Stimulated activated naive CD4-positive, alpha-beta T cell treated with Interleukin-2 at 50 U/mL for 16 hours (primary cell): ENCODE measurements at places on chromosomes 2 and 18.

- DNase-seq: no peak
Measured at GRCh38 chr2:170122883-170123547, 54.9 kb upstream of the MYO3B start.

- no peak for DNase-seq
Measured at GRCh38 chr2:240139011-240139441, 1.4 kb downstream of the OTOS start.

DNA sequence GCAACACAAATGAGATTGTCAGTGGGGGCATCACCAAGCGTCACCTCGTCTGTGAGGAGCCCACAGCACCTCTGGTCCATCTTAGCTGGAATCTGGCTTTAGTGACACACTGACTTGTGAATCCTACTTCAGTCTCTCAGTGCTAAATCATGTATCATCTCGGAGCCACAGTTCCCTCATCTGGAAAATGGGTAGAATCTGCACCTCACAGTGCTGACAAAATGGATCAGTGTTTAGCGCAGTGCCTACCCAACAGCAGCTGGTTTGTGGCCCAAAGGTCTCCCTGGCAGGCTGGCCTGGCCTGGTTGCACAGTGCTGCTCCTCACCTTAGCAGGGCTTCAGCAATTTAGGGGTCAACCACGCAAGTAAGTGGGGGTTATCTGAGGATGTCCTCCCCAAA is 10.0 kb downstream of the DBI start:
- no peak for DNase-seq

- no peak for DNase-seq
Measured at GRCh38 chr18:32730620-32731091, 42.2 kb downstream of the KLHL14 start.

DNA sequence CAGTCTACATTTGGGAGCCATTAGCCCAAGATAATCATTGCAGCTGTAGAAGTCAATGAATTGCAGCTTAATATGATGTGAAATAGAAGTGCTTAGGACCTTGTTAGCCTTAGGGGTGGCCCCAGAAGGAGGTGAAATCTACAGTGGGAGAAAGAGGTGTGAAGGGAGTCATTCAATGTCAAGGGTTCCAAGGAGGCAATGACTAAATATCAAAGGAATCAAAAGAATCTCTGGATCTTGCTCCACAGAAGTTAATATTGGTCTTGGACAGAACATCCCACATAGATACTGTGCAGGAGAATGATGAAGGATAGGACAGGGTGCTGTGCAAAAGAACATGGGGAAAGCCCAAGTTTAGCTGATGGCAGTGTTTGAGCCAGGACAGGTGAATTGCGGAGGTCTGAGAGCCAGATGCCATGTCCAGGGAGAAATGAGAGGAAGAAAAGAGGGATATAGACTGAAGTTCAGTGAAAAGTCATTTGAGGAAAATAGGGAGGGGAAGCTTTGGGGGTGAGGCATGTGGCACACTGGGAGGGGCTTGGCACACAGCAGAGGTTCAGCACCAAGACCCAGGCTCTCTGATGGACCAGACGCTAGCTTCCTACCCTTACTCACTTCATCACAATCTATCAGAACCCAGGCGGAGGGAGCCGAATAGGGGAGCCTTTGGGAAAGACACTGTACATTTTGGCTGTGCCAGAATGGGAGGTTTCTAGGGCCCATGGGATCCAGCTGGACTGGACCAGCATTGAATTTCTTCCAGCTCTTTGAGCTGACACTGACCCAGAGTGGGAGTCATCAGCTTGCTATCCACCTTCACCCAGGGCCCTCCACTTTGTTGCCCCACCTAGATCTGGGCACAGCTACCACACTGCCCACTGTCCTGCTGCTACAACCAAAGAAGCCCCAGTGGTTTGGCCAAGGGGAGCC is 2.2 kb downstream of the IL1F10 start:
- DNase-seq: no peak

DNA sequence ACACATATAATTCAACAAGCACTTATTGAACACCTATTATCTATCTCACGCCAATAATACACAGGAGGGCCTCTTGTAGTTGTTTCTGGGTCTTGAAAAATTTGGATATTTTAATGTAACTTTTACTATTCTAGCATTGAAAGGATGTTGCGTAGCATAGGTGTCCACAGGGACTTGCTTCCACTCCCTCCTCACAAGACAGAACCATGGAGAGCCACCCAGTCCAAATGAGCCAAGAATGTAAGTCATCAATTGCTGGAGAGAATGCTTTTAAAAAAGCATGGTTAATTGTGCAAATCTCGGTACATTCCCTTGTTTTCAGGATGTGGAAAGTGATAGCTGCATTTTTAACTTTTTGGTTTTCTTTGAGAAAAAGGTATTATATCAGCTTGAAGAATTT is 46.8 kb downstream of the DOCK10 start:
- DNase-seq: no peak

DNA sequence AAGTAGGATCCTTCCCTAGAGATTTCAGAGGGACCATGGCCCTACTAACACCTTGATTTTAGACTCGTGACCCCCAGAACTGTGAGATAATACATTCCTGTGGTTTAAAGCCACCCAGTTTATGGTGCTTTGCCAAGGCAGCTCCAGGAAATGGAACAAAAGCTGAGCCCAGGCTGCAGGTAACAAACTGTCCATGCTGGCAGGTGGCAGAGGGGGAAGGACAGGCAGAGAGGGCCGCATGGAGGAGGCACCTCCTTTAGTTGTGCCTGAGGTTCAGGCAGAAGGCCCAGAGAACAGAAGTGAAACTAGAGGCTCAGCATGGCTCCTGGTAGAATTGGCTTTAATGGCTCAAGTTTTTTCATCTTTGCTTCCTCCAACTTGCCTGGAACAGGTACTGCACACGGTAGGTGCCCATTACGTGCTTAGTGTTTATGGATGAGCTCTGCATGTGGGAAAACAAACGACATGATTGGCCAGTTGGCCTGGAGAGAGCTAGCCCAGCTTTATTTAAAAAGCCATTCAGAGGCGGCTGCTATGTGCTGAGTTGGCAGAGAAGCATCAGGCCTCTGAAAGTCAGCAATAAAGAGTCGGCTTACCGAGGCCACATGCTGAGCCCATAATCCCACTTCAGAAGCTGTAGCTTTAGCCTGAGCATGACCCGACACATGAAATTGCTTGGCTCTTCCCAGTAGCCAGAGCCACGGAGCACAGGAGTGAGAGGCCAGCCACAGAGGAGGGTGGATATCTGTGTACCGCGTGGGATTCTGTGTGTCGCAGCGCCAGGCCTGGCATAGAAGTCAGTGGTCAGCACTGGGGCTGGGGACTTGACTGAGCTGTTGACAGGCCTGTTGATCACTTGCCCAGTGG is 36.5 kb downstream of the HS1BP3 start:
- DNase-seq: no peak

DNA sequence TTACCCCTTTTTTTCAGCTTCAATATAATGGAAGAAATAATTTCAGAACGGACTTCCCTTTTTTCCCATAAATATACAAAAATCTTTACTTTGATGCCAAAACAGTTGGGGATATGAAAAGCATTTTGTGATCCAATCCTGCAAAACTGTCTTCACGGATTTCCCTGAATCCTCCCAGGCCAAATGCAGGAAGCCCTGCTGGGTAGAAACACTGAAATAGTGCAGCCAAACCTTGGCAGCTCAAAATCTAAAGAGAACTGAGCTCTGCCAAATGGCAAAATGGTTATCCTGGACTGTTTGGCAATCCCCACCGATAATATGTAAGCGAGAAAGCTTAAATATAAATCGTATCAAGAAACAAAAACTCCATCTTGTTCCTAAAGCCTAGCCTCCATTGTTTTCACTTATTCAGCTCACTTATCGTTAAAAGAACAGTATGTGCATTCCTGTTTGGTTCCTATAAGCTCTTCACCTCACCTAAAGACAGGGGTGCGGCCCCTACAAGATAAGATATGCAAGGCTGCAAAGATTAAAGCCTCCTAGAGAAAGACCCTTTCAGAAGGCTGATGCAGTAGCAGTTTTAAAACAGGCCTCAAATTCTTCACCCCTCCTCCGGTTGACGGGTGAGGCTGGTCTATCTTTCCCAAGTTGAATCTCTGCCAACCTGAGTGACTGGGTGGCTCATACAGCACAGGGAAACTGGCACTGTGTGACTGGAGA is 48.6 kb downstream of the LAMA1 start:
- DNase-seq: no peak

GRCh38 chr2:218839430-218839829 is 7.8 kb upstream of the PRKAG3 start:
- DNase-seq: no peak

- no peak for DNase-seq
Measured at GRCh38 chr18:68960355-68960754, 162.5 kb downstream of the CCDC102B start.

DNA sequence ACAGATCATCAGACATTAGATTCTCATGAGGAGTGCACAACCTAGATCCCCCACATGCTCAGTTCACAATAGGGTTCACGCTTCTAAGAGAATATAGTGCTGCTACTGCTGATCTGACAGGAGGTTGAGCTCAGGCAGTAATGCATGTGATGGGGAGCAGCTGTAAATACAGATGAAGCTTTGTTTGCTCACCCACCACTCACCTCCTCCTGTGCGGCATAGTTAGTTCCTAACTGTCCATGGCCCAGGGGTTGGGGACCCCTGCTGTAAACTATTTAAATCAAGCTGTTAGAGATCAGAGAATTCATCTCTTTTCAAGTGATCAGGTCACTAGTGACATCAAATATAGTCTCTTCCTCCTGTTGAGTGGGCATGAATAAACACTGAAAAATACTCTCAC is 88.8 kb upstream of the ACVR2A start:
- no peak for DNase-seq

DNA sequence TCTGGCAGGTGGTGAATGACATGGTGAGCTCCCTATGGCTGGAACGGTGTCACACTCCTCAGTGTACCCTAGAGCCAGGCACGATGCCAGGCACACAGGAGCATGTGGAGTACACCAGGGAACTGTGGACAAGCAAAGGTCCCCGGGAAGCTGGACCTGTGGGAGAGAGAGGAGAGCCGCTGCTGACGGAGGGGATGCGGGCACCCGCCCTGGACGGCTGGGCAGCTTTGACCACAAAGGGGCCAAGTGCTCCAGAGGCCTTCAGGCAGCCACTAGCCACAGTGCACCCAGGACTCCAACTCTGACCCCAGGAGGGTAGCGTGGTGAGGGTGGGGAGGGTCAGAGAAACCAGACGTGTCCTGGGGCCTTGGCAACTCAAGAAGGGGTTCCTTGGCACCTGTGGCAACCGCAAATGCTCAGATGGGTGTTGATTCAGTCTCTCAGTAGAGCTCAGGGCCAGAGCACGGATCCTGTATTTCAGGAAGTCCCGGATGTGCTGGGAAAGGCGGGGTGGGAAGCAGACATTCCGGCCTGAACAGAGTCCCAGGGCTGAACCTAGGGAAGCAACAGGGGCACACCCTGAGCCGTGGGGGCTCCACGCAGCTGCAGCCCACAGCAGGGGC is 2.3 kb upstream of the MAB21L4 start:
- DNase-seq: no peak

DNA sequence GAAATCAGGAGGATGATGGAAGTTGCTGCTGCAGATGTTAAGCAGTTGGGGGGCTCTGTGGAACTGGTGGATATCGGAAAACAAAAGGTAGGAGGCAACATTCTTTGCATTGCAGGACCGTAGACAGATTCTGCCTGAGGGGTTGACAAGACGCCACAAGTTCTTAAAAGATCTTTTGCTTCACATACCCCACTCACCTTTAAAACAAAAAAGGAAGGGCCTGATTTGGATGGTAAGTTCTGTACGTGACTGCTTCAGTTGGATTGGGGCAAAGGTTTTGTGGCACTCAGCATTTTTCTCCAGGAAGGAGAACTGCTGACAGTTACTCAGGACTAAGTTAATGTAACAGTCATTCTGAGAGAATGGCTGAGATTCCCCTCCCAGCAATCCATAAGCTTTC is 5.2 kb downstream of the CNDP2 start:
- no peak for DNase-seq

GRCh38 chr2:128632501-128632800 is 313.8 kb upstream of the HS6ST1 start:
- DNase-seq: no peak

DNA sequence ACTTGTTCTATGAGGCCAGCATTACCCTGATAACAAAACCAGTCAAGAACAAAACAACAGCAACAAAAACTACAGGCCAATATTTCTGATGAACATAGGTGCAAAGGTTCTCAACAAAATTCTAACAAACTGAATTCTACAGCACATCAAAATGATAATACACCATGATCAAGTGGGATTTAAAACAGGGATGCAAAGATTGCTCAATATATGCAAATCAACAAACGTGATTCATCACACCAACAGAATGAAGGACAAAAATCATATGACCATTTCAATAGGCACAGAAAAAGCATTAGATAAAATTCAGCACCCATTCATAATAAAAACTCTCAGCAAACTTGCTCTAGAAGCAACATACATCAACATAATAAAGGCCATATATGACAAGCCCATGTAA is 173.6 kb downstream of the CAMKMT start:
- DNase-seq: no peak

DNA sequence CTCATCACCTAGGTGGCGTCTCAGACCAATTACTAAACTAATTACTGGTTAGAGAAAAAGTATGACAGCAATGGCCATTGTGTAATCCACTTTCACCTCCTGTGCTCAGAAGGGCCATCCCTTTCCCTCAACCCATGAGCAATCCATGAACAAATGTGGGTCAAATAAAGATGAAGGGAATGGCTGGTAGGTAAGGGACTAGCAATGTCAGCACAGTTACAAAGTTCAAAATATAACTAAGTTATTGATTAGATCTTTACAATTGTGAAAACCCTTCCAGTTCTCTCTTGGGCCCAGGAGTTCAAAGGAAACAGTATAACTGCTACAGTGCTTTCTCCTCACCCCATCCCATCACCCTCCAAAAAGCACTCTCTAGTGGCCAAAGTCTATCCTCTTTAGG is 98.3 kb downstream of the DTNA start:
- no peak for DNase-seq

DNA sequence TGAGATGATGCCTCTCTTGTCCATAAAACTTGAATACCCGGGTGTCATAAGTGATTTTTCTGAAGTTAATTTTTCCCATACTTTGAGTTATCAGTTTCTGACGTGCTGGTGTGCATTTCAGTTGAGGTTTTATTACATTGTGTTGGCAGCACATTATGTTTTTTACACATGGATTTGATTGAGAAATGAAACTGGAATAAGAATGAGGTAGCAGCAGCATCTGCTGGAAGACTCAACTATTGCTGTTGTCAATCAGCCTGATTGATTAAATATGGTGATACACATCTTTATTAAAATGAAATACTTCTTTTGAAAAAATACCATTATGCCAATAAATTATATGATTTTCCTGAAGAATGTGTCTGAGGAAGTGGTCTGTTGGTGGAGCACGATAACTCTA is 60.5 kb downstream of the INSIG2 start:
- no peak for DNase-seq

- DNase-seq: peak; percentile 25
Measured at GRCh38 chr2:198309673-198310280, 505.4 kb downstream of the PLCL1 start.

DNA sequence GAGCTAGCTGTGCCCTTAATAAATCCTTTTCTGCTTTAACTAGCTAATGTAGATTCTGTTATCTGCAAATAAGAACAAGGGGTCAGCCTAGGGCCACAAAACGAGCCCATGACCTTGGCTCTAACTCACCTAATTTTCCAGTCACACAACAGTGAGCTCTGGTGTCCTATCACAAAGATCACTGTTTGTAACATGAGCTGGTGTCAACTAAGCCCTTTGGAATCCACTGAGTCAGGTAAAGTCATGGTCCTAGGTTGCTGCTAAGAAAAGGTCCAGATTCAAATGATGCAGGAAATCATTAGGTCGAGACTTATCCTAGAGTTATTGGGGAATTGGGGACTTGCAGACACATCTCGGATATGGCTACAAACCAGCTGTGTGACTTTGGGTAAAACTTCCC is 49.9 kb downstream of the ST8SIA5 start:
- no peak for DNase-seq
